ENCODE measurements at places on chromosomes 16 and 17.

GRCh38 chr16:67157892-67158635, 1.6 kb downstream of the TRADD start:
- no peak for DNase-seq

DNA sequence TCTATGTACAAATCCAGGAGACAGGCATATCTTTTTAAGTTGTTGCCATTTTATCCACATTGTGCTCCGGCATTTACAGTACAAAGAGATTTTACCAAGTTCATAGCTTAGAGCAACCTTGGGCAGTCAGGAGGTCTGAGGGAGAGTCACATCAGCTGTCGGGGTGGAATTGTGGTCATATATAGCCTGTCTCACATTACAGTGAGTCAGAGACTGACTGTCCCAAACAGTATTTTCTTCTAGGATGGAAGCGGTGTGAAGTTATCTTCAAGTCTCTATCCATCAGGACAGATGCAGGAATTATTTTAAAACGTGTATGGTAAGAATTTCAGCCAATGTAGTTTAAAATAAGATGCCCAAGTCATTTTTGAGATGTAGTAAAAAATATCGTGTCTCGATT, 53.0 kb downstream of the GPRC5B start:
- DNase-seq, result no peak

DNA sequence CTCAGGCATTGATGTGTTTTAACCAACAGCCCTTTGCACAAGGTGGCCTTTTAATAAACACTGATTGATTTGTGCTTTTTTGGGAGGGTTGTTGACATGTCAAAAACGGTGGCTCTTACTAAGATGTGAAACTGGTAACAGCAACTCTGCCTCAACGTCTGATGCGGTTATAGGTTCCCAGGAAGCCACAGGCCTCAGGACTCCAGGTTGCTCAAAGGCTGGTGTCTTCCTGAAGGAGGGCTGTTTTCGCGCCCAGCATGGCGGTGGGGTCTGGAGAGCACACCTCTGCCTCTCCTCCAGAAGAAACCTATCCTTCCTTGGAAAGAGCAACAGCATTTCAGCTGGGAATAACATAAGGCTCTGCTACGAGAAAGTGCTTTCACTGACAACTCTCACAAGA, 187.5 kb downstream of the IRF8 start:
- DNase-seq, result no peak

DNA sequence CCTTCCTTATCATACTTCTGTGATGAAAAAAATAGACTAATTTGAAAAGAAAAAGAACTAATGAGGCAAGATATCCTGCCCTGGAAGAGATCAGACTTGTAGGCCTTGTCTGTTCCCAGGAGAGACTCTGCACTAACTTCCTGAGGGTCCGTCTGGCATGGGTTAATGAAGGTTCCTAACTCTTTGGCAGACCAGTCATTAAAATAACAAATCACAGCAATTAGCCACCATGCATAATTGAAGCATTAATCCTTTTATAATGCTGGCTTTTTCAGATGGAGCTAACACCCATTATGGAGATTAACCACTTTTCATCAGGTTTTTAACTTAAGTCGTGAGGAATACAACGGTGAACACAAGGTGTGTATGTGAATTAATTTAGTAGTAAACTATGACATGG, 10.4 kb upstream of the KRT10 start:
- DNase-seq, result no peak

DNA sequence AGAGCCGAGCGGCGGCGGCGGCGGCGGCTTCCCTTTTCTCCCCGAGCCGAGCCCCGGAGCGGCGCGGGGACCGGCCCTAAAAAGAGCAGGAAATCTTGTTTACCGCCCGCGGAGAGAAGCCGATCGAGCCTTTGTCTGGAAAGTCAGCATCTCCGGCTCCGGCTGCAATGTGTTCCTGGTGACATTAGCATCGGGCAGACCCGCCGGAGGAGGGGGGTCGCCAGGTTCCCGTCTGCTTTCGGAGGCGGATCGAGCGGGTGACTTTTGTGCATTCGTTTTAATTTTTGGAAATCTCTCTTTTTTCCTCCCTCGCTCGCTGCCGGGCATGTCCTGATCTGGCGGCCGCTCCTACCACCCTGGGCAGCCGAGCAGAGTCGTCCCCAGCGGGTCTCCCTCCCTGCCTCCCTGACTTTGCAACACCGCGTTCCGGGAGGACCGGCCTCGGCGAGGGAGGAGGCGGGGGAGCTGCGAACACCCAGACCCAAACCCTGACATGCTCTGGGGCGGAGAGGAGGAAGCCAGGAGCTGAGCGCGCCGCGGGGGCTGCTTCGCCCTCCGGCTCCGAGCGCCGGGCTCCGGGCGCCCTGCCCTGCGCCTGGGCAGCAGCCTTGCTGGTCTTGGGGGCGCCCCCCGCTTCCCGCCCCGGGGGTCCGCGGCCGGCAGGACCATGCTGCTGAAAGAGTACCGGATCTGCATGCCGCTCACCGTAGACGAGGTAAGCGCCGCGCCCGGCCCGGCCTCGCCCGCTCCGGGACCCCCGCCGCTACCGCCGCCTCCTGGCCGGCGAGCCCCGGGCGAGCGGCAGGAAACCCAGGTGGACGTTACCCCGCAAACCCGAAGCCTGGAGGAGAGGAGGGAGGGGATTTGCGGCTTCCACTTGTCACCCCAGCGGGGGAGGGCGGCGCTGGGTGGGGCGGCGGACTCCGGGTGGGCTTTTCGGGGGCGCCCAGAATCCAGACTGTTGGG, 690 bp downstream of the PITPNC1 start:
- DNase-seq, result no peak

DNA sequence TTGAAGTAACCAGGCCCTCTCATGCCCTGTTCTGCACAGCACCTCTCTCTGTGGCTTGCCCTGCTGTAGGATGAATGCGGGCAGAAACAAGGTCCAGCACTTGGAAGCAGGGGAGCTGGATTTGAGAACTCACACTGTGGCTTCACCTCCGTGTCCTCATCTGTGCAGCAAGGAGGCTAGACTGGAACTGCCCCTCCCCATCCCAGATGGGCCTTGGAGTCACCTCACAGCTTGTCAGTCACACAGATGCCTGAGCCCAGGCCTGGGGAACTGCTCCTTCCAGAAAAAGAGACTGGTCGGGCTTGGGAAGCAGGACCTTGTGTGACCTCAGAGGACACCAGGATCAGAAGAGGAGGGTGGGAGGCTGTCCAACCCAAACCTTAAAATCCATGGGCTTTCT, 180.8 kb downstream of the CCT6B start:
- DNase-seq, result no peak

- DNase-seq, result no peak
Observed at GRCh38 chr17:78653382-78653781, 76.2 kb upstream of the DNAH17 start.

DNA sequence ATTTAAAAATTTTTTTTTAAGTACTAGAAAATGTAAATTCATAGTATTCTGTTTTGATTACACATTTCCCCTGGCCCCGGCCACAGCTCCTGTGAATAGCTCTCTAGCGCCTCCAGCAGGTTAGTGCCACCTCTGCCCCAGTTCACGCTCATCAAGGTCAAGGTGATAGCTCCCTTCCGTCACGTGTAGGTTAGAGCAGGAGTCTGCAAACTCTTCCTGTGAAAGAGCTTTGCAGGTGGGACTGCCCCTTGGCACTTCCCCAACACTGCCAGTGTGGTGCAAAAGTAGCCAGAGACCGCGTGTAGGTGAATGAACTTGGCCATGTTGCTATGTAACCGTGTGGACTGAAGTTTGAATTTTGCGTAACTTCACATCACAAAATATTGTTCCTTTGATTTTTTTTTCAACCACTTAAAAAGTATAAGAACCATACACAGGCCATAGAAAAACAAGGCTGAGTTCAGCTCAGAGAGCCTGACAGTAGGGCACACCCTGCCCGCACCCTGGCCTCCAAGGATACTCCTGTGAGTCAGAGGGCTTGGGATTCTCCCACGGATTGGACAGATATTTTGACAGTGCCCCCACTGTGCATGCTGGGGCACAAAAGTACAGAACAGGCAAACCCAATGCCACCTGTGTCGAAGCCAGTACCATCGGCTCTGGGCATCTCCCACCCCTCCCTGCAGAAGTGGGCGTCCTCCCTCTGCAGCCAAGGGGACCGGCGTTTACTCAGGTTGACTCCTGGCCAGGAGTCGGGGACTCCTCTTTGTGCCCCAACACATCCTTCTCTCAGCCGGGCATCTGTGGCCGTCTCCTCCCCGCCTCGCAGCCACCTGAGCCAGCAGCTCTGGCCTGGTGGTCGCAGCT, 92.0 kb upstream of the CHMP6 start:
- no peak for DNase-seq
